Heart right ventricle (tissue), 16 donors: ENCODE measurements at places on chromosomes 5 and 9.

DNA sequence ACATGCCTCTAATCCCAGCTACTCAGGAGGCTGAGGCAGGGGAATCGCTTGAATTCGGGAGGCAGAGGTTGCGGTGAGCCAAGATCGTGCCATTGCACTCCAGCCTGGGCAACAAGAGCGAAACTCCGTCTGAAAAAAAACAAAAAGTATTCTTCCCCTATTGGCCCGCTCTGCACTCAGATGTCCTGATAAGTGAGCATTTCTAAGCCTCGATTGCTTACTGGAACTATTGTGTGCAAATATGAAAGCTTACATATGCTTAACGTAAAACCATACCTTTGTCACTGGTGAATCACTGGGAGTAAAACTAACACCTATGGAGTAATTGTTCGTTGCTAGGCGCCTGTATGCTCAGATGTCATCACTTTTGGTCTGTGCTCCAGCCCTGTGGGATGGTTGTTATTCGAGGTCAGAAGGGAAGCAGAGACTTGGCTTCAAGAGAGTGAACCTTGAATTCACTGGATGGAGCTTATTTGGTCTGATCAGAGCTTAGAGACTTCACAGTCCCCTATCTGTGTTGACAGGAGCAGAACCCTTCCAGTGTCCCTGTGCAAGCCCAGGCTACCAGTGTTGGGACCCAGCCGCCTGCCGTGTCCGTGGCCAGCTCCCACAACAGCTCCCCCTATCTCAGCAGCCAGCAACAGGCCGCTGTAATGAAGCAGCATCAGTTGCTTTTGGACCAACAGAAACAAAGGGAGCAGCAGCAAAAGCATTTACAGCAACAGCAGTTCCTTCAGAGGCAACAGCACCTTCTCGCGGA lies 25.3 kb upstream of the LTC4S start:
- DNase-seq: no peak

- no peak for DNase-seq
Observed at GRCh38 chr9:3331801-3332200, 194.0 kb downstream of the RFX3 start.

GRCh38 chr9:99221266-99221620 lies 499 bp downstream of the ALG2 start:
- no peak for DNase-seq

DNA sequence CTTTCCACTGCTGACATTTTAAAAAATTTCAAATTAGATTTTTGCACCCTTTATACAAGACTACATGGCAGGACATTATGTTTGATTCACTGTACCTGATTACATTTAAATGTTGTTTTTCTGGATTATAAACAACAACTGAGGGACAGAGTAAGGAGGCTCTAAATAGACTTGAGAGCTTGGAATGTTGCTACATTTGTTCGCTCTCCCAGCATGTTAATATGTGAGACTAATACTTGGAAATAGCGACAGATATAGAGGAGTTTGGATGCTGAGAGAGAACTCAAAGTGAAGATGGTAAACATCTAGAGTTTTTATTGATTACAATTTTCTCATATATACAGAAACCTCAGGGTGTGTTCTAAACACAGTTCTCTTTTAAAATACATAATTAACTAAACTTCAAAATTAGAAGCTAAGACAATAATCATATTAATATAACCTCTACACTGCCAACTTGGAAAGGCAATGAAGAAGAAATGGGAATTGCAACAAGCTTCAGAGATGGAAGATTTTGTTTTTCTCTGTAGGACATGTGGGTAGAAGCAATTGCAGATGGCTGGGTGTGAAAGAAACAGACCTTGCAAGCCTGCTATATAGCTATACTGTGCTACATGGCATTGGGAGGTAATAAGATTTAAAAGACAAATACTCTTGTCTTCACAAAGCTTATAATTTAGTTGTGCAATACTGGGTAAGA lies 1.4 kb upstream of the NDFIP1 start:
- no peak for DNase-seq

- DNase-seq: peak; percentile 30
Observed at GRCh38 chr5:54520438-54520846, 2.9 kb downstream of the SNX18 start.

GRCh38 chr5:149466457-149466972 lies 84.7 kb downstream of the CSNK1A1 start:
- DNase-seq: no peak

- no peak for DNase-seq
Observed at GRCh38 chr5:67283275-67283987, 86.8 kb upstream of the CD180 start.

- no peak for DNase-seq
Observed at GRCh38 chr9:130447193-130447816, 2.5 kb downstream of the ASS1 start.

- DNase-seq: peak; percentile 77
Observed at GRCh38 chr9:92097997-92098482, 17.2 kb downstream of the SPTLC1 start.

DNA sequence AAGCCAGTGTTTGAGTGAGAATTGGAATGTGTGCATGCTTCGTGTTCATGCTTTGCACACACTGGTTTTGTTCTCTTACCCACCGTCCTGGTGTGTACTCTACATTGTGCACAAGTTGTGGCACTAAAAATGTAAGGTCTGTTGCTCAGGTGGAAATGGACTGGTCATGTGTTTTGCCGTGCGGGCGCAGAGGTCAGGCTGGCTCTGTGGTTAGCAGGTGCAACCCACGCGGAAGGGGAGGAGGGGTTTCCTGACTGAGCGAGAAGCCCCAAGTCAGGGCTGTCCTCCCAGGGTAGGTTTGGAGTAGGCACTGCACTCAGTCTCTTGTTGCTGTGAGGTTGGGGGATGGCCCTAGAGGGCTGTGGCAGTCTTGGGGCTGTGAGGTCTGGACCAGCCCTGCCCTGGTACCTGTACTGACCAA lies 86.6 kb downstream of the EHMT1 start:
- no peak for DNase-seq

GRCh38 chr5:110386782-110387181 lies 339.7 kb downstream of the TMEM232 start:
- DNase-seq: no peak

GRCh38 chr5:14672484-14673394 lies 8.2 kb downstream of the OTULIN start:
- DNase-seq: no peak

DNA sequence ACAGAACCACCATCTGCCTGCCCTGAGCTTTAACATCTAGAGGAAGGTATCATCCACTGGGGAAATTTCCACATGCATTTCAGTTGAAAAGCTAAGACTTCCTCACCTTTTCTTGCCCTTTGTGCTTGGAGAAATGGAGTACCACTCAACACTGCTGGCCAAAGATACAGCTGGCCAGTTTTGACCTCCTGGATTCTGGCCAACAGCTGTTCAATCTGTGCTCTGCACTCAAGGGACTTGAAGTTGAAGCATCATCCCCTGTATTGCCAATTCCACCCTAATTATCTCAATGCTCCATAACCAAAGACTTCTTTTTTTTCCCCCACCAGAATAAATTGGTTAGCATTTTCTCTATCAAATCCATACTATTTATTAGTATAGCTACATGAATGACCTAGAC lies 70.4 kb upstream of the PRDM9 start:
- no peak for DNase-seq

- DNase-seq: no peak
Observed at GRCh38 chr9:27683181-27683580, 109.9 kb upstream of the C9orf72 start.

GRCh38 chr5:87340716-87341115 lies 72.0 kb downstream of the CCNH start:
- DNase-seq: no peak

DNA sequence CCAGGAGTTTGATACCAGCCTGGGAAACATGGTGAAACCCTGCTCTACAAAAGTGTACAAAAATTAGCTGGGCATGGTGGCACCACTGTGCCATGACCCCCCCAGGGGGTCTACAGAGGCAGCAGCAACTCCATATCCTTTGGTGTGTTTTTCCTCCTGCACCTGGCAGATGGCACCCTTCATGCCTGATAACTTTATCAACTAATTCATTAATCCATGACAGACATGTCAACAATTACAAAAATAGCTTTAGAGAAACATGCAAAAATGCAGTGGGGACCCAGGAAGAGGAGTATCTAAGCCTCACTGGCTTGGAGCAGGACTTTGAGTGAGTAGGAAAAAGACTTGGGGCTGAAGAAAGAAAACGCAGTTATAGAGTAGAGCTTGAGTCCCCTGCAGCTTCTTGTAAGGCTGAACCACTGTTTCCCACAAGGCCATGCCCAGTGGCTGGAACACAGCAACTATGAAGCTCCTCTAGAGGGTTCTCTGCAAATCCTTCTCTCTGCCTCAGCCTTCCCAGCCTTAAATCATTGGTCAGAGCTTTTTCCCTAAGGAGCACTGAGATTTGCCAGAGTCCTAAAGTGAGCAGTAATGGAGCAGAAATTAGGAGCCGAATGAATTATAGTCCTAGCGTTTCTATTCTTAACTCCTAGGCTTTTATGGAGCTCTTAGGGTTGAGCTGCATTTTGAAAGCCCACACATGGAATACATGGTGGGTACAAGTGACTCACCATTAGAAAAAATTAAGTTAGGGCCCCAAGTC lies 25.5 kb upstream of the B4GALT1 start:
- DNase-seq: no peak

DNA sequence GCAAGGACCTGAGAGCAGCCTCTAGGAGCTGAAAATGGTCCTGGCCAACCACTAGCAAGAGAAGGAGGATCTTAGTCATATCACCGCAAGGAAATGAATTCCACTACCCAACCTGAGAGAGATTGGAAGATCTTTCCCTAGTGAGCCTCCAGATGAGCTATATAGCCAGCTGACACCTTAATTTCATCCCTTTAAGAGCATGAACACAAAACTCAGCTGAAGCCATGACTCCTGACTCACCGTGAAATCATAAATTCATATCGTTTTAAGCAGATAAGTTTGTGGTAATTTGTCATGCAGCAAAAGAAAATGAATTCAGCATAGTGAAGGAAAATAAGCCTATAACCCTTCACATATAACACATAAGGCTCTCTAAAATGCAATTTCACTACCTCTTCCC lies 23.5 kb downstream of the MAPKAP1 start:
- no peak for DNase-seq

- DNase-seq: no peak
Observed at GRCh38 chr5:115452536-115453235, 91.9 kb downstream of the FEM1C start.

GRCh38 chr9:128056887-128057723 lies 10.0 kb downstream of the NAIF1 start:
- no peak for DNase-seq

- no peak for DNase-seq
Observed at GRCh38 chr9:93264338-93265125, 80.6 kb downstream of the WNK2 start.

- DNase-seq: no peak
Observed at GRCh38 chr5:133359861-133360260, 252.5 kb downstream of the FSTL4 start.

DNA sequence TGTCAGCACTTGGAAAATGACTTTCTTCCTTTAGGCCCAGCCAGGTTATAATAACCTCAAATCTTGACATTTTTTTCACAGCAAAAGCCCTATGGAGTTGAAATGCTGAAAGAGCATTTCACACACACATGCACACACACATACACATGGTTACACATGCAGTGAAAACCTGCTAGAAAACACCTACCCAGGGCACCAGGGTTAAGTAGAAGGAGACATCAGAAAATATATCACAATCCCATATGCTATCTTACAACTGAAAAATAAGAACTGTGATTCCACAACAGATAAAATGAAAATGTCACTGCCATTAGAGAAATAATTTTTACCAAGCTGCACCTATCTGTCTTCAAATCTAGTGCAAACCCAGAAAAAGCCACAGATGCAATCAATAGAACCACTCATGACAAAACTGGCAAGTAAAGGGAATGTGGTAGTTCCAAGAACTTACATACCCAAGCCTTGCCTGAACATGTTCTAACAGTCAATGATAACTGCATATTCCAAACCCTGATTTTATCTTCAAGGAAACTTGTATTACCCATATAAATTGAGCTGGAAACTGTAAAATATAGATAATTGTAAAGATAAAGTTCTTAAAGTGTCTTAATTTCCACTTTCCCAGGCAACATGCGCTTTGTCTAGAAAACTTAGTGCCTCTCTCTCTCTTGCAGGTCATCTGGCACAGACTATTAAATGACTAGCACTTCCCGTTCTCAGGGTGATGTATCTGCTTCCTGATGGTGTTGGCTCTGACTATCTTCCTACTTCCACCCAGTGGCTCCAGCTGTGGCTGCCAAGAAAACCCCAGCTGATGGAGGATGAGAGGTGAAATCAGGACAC lies 250.2 kb upstream of the PTGER4 start:
- no peak for DNase-seq

DNA sequence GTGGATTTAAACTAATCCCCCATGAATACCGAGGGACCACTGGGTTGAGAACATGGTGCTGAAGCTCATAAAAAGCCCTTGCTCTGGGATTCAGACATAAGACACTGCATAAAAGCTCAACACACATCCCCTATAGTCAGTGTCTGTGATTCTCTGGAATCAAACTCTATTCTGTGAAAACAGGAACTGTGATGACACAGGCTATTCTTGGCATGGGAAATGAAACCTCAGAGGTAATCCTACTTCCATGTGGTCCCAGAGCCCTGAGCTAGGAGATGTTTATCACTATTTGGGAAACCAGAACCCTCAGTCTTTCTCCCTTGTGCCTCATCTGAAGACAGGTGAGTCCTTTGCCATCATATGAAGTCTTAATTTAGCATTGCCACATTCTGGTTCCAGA lies 135.4 kb upstream of the PRSS3 start:
- no peak for DNase-seq

GRCh38 chr5:127666043-127666716 lies 17.3 kb downstream of the CTXN3 start:
- no peak for DNase-seq
